ENCODE measurements at places on chromosomes 3 and 15.

DNA sequence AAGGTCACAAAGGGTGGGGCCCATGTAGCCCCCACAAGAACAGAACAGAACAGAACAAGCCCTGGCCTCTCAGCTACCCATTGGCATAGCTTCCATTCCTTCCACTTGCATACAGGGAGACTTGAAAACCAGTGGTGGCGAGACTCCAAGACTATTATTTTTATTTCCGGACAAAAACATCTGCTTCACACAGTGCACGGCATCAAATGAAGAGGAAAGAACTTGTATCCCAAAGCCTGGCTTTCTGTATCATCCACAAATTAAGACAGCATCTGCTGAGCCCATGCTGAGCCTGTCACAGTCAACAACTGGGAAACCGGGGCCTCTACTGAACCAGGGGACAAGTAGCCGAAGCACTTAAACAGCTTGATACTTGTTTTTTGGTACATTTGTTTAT lies 56.0 kb downstream of the CLEC3B start:
- DNase-seq: no peak

DNA sequence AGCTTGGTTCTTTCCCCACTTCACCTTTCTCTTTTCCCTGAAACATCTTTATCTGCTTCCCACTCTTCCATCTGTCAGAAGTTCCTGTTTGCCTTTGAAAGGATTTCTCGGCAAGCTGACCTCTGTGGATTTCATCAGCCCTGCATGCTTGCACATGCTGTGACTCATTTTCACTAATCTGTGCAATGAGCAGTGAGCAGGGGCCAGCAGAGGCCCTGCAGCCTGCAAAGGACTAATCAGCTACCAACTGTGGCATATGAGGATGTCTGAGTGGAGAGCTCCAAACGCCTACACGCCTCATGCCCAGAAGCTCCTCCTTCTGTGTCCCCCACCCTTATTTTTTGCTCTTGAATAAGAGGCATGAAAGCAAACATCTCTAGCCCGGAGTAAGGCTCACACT lies 333.0 kb upstream of the SEMA6D start:
- DNase-seq: no peak

GRCh38 chr3:41137686-41138111 lies 61.6 kb upstream of the CTNNB1 start:
- no peak for DNase-seq

DNA sequence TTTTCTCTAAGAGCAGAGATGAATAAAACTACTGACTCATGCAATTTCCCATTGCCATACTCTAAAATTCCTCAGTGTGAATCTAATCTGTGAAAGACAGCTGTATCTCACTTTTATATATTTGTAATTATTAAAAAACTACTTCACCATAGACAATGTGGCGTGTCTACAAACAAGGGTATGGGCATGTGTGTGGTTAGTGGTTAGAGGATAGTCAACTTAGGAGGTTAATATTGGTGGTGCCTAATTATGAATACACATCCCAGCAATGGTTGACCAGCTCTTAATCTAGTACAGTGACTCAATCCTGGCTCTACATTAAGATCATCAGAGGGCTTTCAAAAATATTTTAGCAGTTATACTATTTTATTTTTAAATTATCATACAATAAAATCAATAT lies 94.5 kb downstream of the GOLIM4 start:
- DNase-seq: no peak

- DNase-seq: no peak
Measured at GRCh38 chr3:102206511-102207031, 228.2 kb upstream of the ZPLD1 start.

DNA sequence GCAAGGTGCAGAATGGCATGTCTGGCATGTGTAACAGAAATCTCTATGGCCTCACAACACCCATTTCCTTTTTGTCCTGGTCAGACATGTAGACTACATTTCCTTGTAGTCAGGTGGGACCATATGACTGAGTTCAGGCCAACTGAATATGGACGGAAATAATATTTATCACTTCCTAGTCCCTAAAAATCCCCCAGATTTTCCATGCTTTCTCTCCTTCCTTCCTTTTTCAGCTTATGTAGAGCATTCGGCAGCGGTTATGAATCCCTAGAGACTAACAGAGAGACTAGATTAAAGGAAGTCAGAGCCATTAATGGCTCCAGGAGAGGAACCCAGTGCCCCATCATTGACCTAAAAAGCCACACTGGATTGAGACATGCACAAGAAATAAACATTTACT lies 35.8 kb downstream of the SLC9A9 start:
- DNase-seq: no peak

- no peak for DNase-seq
Measured at GRCh38 chr3:124846189-124846588, 41.0 kb downstream of the ITGB5 start.

DNA sequence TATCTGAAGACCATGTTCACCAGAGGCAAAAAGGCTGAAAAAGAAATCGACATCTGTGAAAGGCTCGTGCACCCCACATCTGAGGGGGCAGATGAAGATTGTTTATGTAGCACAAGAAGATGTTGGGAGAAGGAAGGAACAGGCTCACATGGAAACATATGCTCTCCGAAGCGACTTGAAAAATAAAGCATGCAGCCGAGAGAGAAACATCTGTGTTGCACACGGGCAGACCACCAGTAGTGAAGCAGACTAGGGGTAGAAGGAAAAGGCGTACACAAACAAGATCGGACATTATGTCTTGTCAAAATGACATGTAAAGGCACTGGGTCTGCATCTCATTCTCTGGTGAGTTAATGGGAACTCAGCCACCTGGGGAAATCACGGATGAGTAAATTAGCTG lies 356.5 kb downstream of the ZIC4 start:
- no peak for DNase-seq

GRCh38 chr15:66570842-66571478 lies 5.2 kb upstream of the LCTL start:
- DNase-seq: no peak

DNA sequence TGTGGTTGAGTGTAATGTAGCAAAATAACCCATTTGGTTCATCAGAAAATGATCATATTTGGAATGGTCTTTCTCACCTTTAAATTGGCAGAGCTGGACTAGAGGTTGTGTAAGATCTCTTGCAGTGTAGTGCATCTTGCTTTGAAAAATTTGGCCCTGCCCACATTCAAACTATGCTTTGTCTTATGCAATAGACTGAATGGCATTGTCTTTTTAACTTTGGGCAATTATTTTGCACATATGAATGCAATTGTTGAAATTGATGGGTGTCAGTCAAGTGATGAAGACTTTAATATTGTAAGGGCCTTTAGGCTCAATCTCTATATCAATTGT lies 381.4 kb downstream of the GRM7 start:
- DNase-seq: no peak

DNA sequence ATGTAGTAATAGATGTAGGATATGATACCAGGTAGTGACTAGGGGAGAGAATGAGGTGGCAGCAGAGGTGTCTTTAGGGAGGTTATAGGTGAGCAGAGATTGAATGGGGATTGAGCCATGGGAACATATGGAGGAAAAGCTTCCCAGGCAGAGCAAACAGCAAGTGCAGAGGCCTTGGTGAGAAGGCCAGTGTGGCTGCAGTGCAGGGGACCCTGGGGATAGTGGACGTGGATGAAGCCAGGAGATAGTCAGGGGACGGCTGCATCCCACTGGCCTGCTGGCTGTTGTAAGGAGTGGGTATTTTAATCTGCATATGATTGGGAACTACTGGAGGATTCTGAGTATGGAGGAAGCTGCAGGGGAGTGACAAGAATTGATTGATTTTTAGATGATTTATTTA lies 62.7 kb upstream of the TRAK1 start:
- no peak for DNase-seq

DNA sequence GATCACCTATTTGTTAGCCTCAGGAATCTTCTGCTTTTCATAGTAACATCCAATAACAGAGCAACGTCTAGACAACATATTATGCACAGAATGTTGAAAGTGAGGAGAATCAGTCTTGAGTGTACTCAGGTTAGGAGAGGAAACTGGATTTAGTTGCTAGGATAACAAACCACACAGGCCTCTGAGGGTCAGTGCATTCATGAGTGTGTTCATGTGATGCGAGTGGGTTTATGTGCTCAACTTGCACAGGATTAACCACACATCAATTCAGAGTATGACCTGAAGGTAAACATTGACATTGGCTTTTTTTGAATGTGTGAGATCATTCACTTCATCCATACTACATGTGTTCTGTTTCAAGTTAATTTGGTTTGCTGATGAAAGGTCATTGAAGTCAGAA lies 287.6 kb downstream of the DIPK2A start:
- no peak for DNase-seq

DNA sequence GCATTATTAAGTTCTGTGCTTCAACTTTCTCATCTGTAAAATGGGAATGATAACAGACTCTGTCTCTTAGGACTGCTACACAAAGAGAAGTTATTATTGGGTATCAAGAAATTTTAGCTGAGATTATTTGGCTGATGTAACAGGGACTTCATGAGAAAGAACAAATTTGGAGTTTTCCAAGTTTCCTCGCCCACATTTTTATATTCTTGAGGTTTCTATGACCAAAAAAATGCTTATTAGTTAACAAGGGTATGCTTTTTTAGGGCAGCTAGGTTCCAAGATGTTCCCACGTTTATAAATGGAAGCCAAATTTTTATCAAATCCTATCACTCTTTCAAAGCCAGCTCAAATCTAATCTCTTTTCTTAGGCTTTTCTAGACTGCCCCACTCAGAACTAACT lies 50.6 kb upstream of the C3orf80 start:
- DNase-seq: no peak

DNA sequence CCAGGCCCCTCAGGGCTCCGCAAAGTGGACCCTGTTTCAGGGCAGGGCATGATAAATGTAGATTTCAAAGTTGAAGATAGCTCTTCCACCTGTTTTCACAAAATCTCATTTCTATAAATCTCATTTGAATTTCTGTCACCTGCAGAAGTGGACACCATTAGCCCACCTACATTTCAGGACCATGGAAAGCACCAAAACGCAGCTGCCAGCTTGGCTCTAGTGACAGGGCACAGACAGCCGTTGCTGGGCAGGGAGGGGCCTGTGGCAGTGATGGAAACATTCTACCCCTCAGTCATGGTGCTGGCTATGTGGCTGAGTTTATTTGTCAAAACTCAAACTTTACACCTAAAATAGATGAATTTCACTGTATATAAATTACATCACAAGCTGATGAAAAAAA lies 40.4 kb downstream of the PRR23E start:
- no peak for DNase-seq

- DNase-seq: no peak
Measured at GRCh38 chr3:157265931-157266330, 106.0 kb upstream of the CCNL1 start.

GRCh38 chr3:146975476-146975875 lies 370.3 kb upstream of the PLSCR5 start:
- DNase-seq: no peak

DNA sequence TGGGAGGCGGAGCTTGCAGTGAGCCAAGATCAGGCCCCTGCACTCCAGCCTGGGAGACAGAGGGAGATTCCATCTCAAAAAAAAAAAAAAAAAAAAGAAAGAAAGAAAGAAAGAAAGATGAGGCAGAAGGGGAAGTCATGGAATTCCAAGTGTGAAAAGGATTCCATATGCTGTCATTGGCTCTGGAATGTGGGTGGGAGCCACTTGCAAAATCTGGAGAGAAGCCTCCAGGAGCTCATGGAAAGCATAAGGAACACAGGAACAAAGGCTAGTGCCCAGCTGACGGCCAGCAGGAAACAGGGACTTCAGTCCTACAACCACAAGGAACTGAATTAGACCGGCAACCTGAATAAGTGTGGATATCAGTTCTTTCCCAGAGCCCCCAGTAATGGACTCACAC lies 12.5 kb upstream of the TRAK1 start:
- DNase-seq: no peak

DNA sequence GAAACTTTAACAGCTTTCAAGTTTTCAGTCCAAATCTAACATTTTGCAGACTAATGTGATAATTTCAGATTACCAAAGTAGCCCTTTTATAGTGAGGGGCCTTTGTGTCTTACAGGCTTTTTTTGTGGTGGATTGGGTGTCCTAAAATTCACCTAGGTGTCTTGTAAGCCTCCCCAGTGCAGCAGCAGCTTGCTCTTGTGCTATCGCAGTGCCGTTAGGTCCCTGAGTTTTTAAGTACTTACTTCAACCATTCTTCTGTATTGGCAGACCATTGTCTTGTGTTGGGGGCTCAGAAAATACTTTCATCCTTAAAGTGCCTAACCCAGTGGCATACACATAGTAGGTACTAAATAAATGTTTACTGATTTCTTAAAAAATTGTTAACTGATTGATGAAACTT lies 2.1 kb downstream of the PDE8A start:
- no peak for DNase-seq

DNA sequence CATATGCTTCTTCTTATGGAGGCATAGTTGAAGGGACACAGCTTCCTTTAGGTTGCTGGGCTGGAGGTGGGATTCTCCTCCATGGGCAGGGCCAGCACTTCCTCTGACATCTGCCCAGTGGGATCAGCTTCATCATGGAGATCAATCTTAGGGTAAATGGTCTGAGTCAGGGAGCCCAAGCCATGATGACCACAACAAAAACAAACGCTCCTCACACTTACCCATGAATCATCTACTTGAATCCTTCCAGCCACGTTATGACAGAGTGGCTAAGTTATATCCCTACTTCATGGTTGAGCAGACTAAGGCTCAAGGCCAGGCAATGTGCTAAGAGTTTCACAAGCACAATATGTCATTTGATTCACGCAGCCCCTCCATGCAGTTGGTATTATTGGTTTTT lies 87.2 kb upstream of the NMNAT3 start:
- DNase-seq: no peak

- DNase-seq: no peak
Measured at GRCh38 chr3:196599734-196600128, 31.3 kb downstream of the FBXO45 start.

- DNase-seq: no peak
Measured at GRCh38 chr3:156030723-156031122, 89.7 kb upstream of the KCNAB1 start.

GRCh38 chr15:55241891-55242290 lies 45.1 kb upstream of the RSL24D1 start:
- no peak for DNase-seq

GRCh38 chr15:95425859-95426258 lies 904.6 kb upstream of the NR2F2 start:
- no peak for DNase-seq

- DNase-seq: no peak
Measured at GRCh38 chr3:51750878-51751277, 28.2 kb downstream of the IQCF6 start.

DNA sequence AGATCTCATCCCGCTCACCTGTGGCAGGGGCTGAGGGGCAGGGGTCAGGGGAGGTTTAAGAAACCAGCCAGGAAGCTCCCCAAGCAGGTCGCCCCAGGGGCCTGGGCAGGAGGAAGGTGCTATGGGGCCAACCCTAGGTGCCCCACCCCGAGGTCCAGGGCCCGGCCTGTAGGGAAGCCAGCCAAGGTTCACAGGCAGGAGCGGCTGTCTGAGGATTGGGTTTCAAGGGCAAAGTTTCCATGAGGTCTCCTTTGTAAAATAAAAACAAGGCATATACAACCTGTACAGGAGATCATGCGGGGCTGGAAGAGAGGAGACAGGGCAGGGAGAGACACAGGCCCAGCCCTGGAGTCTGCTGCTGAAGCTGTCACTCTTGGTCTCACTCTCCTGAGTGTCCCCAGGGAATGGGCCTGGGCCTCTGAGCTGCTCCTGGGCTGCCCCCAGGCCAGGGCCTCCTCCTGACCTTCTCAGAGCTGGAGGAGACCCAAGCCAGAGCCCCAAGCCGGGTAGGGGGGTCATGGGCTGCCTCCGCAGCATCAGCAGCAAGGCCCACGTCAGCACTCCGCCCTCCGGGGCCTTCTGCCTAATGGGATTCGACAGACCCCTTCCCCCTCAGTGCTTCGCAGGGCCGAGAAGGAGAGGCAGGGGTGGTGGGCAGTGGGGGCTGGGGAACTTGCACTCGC lies 5.5 kb downstream of the CPLX3 start:
- no peak for DNase-seq
